T-helper 9 cell (primary cell): ENCODE measurements at places on chromosomes 1 and 21.

- DNase-seq: no peak
Observed at GRCh38 chr1:167033646-167034045, 44.6 kb downstream of the MAEL start.

- DNase-seq: no peak
Observed at GRCh38 chr1:34408011-34408410, 231.3 kb downstream of the C1orf94 start.

DNA sequence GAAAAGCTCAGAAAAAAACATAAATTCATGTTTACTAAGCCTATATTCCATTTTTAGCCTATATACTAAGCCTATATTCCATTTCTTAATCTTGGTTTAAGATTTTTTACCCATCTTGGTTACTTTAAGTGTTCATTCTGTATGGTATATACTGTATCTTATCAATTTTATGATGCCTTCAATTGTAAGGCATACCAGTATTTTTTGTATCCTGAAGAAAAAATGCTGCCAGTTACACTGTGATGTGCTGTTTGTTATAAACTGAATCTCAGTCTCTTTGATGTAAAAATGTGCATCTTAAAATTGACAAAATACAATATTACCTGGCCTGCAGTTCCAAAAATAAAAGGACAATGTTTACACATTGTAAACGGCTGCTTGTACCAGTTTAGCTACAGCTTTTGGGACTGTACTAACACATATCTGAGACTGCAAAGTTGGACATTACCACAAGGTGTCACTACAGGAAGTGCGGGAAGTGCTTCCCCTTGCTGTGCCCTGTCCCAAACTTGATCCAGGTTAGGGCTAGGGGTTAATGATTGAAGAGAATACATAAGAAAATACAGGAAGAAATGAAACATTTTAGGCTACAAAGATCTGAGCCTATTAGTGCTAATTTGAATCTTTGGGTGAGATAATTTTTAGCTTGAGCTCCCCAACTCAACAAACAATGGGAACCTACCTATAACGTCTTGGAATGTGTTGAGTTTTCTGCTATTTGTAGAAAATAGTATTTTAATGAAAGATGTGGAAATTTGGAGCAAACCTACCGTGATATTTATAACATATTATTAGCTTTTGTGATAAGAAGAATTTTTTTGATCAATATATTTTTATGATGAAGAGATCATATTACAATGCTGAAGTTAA, 108.9 kb downstream of the LBR start:
- DNase-seq: peak; percentile 3

DNA sequence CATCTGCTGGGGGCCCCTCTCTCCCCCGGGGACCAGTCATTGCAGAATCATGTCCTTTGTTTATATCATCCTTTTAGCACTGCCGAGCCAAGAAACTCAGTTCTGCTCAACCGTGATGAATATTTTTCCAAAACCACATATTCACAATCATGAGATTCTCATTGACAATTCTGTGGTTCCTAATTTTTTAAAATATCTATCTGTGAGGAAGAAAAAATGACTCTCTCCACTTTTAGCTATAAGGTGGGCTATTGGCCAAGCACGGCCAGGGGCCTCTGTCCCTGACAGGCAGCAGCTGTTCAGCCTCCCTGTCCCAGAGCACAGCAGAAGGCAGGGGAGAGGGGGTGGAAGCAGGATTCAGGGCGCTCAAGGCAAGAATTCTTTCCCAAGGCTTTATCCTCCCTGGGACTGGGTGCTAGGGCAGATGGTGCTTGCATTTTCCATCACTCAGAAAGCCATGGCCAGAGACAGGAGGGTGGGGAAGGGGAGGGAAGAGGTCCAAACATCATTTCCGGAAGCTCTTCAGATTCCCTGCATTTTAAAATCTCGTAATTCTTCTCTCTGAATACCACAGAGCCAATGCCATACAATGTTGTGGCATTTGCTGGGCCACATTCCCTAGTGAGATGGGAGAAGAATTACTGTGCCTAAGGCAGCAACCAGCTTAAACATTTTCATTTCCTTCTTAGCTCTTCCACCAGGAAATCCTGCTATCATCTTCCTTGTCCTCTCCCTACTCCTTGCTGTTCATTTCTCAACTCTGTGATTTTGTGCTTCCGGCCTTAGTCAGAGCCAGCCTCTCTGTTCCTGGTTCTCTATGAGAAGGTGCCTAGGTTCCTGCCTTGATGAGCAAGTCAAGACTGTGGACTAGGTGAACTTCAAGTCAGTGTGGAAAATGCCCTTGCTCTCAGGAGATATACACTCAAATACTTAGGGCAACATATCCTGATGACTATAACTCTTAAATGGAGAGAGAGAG, 60.3 kb downstream of the KCNJ6 start:
- no peak for DNase-seq

- DNase-seq: no peak
Observed at GRCh38 chr21:18424276-18424675, 20.7 kb upstream of the TMPRSS15 start.

GRCh38 chr1:164703960-164704411, 145.0 kb downstream of the PBX1 start:
- DNase-seq: no peak

- DNase-seq: no peak
Observed at GRCh38 chr1:53616927-53617326, 122.0 kb downstream of the GLIS1 start.

DNA sequence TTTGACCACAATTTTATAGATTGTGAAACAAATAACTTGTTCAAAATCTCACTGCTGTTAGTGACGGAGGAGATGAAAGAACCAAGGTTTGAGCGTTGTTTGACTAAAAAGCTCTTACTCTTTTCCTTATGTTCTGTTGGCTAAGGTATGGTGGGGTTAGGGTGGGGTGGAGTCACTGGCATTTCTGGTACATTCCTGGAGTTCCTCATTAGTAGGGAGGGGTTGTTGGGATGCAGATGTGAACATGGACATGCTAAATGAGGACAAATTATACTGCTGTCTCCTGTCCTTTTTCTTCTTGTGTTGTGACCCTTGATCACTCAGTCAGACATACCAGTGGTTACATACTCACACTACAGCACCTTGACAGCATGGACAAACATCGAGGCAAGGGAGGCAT, 26.2 kb upstream of the CD1D start:
- no peak for DNase-seq

GRCh38 chr1:206678490-206678889, 6.2 kb upstream of the MAPKAPK2 start:
- no peak for DNase-seq

- DNase-seq: no peak
Observed at GRCh38 chr1:202953392-202953791, 4.7 kb downstream of the ADIPOR1 start.

GRCh38 chr1:17833661-17834501, 78.7 kb downstream of the ACTL8 start:
- no peak for DNase-seq

DNA sequence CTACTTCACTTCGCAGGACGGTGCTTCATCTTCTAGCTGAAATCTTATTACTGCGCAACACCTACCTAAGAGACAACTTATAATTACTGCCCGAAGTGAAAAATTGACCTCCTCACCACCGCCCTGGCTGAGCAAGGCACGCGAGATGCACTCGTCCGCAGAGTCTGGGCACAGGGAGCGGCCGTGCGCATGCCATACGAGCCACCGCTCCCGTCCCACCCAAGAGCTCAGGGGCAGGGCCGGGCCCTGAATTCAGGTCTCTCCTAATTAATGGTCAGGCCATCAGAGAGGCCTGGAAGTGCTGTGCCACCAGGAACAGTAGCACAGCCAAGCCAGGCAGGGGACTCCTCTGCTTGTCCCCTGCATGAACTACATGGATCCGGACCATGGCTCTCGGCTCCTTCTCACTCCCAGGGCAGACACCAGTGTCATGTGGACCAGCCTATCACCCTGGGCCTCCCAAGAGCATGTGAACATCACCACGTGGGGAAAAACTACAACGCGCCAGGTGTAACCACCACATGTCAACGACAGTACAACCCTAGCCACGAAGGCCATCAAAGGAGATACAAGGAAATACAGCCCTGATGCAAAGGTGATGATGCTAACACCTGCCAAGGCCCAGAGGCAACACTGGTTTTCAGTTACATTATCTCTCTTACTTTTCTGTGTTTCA, 11.5 kb downstream of the RIPK4 start:
- DNase-seq: no peak

DNA sequence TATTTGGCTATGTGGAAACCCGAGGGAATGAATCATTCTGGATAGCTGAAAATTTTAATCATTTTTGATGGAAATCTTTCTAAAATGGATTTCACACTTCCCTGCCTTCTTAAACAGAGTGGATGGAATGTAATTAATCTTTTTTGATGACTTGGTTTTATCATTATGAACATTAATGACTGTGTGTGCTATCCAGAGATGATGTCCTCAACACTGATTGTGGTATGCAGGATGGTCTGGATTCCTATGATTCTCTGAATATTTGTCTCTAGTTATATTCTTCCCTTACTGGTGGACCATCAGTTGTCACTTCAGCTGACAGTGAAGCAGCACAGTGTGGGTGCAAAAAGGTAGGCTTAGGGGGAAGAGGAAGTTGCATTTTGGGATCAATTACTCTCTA, 513.5 kb downstream of the LMO4 start:
- DNase-seq: no peak

GRCh38 chr1:217418269-217419193, 212.4 kb downstream of the GPATCH2 start:
- DNase-seq: no peak

DNA sequence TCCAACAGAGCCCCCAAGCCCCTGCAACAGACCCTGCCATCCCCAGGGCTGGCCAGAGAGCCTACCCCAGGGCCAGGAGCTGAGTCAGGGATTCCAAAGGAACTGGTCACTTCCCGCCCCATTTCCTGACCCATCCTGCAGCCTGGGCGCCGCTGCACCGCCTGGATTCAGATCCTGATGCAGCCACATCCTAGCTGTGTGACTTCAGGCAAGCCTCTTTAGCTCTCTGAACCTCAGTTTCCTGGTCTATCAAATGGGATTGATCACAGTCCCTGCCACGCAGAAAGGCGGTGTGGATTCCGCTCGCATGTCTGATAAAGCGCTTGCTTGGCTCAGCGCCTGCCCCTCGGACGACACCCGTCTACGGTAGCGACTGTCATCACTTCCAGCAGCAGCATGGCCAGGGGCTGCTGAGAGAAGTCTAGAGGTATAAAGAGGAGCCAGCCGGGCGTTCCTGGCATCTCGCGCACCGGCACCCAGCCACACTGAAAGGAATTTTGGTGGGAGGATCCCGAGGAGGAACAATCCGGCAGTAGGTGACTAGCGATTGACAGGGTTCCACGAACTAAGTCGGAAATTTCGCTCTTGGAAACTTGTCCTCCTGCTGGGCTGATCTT, 10.1 kb downstream of the EPHA2 start:
- no peak for DNase-seq

DNA sequence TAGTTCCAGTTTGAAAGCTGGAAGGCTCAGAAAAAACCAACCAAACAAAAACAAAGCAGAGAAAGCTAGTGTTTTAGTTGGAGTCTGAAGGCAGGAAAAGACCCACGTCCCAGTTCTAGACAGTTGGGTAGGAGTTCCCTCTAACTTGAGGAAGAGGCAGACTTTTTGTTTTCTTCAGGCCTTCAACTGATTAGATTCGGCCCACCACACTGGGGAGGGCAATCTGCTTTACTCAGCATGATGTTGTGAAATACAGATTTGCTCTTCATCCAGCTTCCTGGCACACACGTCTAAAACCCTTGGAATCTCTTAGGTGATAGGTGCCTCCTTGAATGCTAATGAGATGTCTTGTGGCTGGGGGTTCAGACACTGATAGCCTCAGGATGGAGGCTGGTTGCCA, 49.1 kb upstream of the CSF3R start:
- DNase-seq: no peak

GRCh38 chr1:17539477-17540254, at the start of gene ARHGEF10L:
TSS of gene ARHGEF10L (plus strand) at chr1:17539698. CDS start at chr1:17580596, 40,898 bp downstream.
- no peak for DNase-seq

- DNase-seq: no peak
Observed at GRCh38 chr1:45974541-45975269, 157.7 kb downstream of the PIK3R3 start.

DNA sequence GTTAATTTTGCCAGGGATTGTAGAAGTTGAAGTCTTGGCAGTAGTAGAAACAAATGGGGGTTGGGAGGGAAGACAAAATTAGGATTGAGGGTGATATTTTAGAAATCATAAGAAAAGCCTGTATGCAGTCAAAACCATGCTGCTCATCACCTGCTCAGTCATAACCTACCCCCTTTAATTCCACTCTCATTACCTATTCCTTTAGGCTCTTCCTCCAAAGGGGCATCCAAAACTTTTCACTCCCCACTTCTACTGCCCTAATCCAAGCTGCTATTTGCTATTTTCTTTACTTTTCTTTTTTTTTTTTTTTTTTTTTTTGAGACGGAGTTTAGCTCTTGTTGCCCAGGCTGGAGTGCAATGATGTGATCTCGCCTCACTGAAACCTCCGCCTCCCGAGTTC, 11.5 kb downstream of the H3-3A start:
- DNase-seq: no peak

DNA sequence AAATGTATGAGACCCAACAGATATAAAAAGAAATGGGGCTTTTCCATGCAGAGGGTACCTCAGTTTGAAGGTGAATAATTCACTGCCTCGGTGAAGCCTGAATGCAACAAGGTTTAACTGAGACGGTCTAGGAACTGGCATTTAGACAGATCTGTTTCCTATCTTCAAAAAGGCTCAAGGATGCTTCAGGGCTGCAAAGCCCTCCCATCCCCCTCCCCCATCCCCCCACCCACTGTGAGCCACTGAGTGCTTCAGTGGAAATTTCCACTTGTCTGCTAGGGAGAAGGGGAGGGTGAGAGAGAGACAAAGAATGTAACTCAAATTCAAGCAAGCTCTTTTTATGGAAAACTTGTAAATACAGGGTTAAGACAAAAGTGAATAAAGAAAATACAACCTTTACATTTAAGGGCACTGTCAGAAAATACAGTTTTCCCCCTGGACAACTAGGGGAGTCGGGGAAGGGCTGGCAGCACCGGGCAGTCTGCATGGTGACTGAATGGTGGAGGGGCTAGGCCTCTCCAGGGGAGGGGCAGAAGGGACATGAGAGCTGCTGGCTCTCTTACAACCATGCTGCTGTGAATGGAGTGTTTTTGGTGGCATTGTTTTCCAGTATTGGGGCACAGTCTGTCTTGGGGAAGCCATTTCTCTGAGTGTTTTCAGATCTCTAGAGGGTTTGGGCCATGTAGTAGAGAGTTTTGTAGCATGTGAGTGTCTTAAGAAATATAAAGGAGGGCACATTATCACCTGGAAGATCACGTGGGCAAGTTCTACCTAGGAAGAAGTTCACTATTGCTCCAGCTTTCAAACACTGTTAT, 56.7 kb downstream of the MRPS6 start:
- DNase-seq: no peak
